ENCODE measurements at places on chromosomes 3 and 15. TPM values are rescaled to one million over a fixed set of nuclear protein-coding genes. Genes with fewer than 3 reads are reported as not detected.

Gene NANOGP8
- total RNA-seq, result not detected

Gene MAN2A2
- 244 TPM for total RNA-seq

Gene XCR1
- total RNA-seq, result not detected

Gene NRROS
- 55.7 TPM for total RNA-seq

DNA sequence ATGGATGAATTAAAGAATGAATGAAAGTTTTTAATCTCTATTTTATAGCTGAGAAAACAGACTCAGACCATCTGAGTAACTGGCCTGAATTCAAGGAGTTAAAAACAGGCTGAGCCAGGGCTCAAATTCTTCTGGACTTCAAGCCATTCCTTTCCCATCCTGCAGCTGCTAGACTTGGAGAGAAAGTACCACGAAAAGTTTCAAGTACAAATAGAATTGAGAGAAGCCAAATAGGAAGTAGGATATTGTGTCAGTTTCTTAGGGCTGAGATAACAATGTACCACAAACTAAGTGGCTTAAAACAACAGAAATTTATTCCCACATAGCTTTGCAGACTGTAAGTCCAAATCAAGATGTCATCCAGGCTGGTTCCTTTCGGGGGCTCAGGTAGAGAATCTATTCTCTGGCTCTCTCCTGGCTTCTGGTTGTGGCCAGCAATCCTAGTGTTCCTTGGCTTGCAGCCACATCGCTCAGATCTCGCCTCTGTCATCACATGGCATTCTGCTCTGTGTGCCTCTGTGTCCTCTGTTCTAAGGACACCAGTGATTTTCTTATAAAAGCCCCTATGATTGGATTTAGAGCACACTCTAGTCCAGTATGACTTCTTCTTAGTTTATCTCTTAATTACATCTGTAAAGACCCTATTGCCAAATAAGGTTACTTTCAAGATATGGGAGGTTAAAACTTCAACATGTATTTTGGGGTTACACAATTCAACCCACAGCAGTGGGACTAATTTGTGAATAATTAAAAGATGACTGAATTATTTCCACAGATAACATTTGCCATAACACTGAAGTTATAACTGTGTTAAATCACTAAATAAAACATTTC, 25.7 kb upstream of the GOLIM4 start:
- DNase-seq, result no peak
- H3K4me3 ChIP-seq, result no peak overlapping the region
- H3K27me3 ChIP-seq, result peaks cover 21% of the 10 kb centered on the region
- no peaks in the 10 kb centered on the region for H3K4me1 ChIP-seq
- no peaks in the 10 kb centered on the region for H3K36me3 ChIP-seq

GRCh38 chr3:4231041-4231440, 72.1 kb upstream of the SETMAR start:
- H3K27me3 ChIP-seq, result no peaks in the 10 kb centered on the region
- DNase-seq, result no peak
- H3K27ac ChIP-seq, result no peak overlapping the region
- no peaks in the 10 kb centered on the region for H3K36me3 ChIP-seq

DNA sequence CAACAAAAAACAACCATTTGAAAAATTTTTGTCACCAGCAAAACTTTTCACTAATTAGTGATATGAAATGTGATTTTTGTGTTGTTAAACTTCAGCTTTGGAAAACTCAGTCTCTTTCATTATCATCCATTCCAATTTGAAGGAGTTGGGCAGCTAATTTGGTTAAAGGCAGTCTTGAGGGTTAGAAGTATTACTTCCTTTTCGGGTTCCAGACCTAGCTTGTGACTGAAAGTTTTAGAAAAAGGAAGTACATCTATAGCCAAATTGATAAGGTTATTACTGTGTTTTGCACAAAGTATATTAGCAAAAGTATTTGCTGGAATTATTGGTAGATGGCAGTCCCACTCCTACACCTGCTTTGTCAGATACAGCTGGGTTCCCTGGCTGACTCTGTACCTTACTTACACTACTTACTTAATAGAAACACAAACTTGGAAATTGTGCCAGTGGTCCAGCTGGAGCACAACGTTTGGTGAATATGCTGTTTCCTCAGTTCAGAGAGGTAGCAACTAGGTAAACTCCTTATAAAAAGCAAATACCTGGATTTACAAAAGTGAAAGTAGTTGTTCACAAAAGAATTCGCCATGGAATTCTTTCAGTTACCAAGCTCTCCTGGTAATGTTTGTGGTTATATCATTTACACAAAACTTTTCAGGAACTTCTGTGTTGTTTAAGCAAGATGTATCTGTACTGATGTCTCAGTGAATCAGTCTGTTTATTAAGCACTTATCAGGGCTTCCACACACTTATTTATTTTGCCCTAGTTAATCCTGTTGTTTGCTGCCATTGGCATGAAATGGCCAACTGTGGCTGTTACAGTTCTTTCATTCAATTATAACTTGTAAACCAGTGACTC, 31.6 kb downstream of the TIPARP start:
- no peak for DNase-seq
- H3K27ac ChIP-seq, result no peak overlapping the region
- H3K27me3 ChIP-seq, result no peaks in the 10 kb centered on the region
- H3K4me3 ChIP-seq, result no peak overlapping the region
- H3K4me1 ChIP-seq, result peaks cover 29% of the 10 kb centered on the region

DNA sequence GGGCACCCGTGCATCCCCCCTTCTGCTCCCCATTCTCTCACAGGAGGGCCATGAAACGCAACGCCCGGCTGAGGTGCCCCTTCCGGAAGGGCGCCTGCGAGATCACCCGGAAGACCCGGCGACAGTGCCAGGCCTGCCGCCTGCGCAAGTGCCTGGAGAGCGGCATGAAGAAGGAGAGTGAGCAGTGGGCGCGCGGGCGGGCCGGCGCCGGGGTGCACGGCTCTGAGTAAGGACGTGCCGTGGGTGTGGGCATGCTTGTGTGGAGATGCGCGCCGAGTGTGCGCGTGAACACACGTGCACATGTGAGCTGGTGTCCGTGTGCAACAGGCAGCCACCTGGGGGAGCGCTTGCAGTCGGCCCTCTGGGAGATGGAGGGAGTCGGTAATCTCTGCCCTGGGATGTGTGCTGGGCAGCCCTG, 28.1 kb downstream of the NR1I2 start:
- no peaks in the 10 kb centered on the region for H3K36me3 ChIP-seq
- peaks cover 13% of the 10 kb centered on the region for H3K4me1 ChIP-seq
- H3K27ac ChIP-seq, result peak overlapping the region; percentile 48
- no peaks in the 10 kb centered on the region for H3K27me3 ChIP-seq
- H3K4me3 ChIP-seq, result peak overlapping the region; percentile 79

DNA sequence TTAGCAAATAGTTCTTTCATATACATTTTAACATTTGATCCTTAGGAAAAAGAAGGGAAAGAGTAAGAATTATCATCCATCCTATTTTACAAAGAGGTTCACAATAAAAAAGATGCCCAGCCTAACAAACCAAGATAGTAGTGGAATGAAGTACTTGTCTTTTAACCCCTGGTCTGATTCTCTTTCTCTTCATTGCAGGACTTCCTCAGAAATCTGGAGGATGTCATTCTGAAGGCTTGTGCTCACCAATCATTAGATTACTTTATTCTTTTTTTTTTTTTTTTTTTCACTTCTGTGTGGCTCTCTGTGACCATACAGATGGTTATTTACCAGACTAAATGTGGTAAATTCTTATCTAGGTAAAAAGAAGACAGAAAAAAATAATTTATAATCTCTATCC, 7.0 kb downstream of the HDGFL3 start:
- H3K4me1 ChIP-seq, result peaks cover 55% of the 10 kb centered on the region
- peak overlapping the region; percentile 72 for H3K4me3 ChIP-seq
- H3K27me3 ChIP-seq, result no peaks in the 10 kb centered on the region
- DNase-seq, result no peak
- H3K27ac ChIP-seq, result peak overlapping the region; percentile 90
- no peaks in the 10 kb centered on the region for H3K36me3 ChIP-seq

DNA sequence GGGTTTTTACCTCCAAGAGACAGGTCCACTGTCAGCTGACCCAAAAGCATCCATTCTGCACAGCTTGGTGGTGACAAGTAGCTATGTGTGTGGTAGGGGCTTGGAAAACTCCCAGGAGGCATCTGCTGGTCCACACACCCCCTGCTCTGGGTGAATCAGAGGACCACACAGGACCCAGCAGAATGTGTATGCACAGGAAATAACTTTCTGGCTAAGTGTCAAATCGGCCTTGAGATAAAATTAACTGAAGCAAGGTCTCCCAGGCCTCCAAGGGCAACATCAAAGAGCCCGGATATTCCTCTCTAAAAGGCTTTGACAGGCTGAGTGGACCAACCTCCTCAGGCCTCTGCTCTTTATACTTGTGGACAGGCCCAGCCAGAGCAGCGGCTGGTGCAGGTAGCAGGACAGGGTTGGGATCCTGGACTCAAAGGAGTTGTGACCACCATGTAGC, 66.5 kb downstream of the CTNNB1 start:
- H3K36me3 ChIP-seq, result no peaks in the 10 kb centered on the region
- no peak for DNase-seq
- H3K27ac ChIP-seq, result no peak overlapping the region
- H3K27me3 ChIP-seq, result no peaks in the 10 kb centered on the region
- no peak overlapping the region for H3K4me3 ChIP-seq
- no peaks in the 10 kb centered on the region for H3K4me1 ChIP-seq

DNA sequence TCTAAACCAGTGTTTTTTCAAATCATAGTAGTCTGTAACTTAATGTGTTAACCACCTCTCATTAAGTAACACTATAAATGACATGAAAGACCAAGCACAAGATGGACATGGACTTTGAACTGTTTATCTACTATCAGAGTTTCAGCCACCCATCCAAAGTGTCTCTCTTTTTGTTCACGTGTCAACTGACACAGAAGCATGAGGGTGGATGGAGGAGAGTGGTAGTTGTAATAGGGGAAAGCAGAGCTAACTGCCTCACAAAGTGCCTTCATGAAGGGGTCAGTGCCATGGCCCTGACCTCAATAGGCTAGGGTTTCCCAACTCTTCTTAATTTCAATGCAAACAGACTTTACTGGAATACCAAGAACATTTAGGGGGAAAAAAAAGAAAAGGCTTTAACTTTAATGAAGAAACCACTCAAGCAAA, 32.1 kb upstream of the TRPM7 start:
- H3K4me3 ChIP-seq, result no peak overlapping the region
- H3K27ac ChIP-seq, result no peak overlapping the region
- peaks cover 19% of the 10 kb centered on the region for H3K36me3 ChIP-seq
- no peaks in the 10 kb centered on the region for H3K4me1 ChIP-seq
- DNase-seq, result no peak
- H3K27me3 ChIP-seq, result no peaks in the 10 kb centered on the region

DNA sequence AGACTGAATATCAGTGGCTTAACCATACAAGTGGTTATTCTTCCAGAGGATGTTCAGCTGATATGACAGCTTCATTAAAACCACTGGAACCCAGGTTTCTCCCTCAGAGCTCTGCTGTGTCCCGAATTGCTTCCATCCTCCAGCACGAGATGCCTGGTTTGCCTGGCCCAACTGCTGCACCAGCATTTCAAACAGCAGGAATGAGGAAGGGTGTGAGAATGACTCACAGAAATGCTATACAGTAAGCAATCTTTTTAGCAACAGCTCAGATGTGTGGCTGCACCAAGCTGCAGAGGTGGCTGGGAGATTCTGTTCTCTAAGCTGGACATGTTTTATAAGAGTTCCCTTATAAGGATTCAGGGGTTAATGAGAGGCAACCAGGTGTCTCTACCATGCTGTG, 271.0 kb downstream of the GABRG3 start:
- no peak for DNase-seq
- no peak overlapping the region for H3K4me3 ChIP-seq
- H3K27ac ChIP-seq, result no peak overlapping the region

DNA sequence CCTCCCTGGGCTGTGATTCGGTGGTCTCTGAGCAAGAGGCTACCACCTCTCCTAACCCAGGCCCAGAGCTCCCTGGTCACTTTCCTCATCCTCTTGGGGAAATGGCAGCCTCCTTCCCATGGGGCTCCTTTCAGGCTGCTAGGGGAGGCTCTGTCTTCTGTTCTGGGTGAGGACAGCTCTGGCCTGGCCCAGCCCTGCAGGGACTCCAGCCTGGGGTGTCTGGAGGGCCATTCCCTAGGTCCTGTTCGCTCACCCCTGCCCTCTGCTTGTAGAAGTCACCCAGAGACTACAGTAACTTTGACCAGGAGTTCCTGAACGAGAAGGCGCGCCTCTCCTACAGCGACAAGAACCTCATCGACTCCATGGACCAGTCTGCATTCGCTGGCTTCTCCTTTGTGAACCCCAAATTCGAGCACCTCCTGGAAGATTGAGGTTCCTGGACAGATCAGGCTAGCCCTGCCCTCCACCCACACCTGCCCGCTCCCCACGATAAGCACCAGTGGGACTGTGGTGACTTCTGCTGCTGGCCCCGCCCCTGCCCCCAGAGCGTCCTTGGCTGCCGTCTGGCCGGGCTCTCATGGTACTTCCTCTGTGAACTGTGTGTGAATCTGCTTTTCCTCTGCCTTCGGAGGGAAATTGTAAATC, 30.9 kb downstream of the PRKCD start:
- H3K4me3 ChIP-seq, result no peak overlapping the region
- no peak for DNase-seq
- peaks cover 21% of the 10 kb centered on the region for H3K4me1 ChIP-seq

- H3K36me3 ChIP-seq, result peaks cover 4% of the 10 kb centered on the region
- no peak for DNase-seq
- peaks cover 20% of the 10 kb centered on the region for H3K27me3 ChIP-seq
- no peak overlapping the region for H3K4me3 ChIP-seq
- no peak overlapping the region for H3K27ac ChIP-seq
Measured at GRCh38 chr3:68866157-68866556, 66.2 kb downstream of the TAFA4 start.

GRCh38 chr15:66744610-66745279, 42.7 kb downstream of the SMAD6 start:
- peaks cover 3% of the 10 kb centered on the region for H3K4me1 ChIP-seq
- peak overlapping the region; percentile 48 for H3K27ac ChIP-seq
- H3K27me3 ChIP-seq, result no peaks in the 10 kb centered on the region
- H3K4me3 ChIP-seq, result no peak overlapping the region
- no peak for DNase-seq

GRCh38 chr3:190326930-190327329, 4.7 kb upstream of the CLDN1 start:
- H3K4me3 ChIP-seq, result no peak overlapping the region
- peaks cover 7% of the 10 kb centered on the region for H3K4me1 ChIP-seq
- peaks cover 26% of the 10 kb centered on the region for H3K27me3 ChIP-seq
- H3K27ac ChIP-seq, result no peak overlapping the region

GRCh38 chr3:31701286-31701685, 168.6 kb downstream of the STT3B start:
- no peak for DNase-seq
- H3K36me3 ChIP-seq, result no peaks in the 10 kb centered on the region
- no peak overlapping the region for H3K4me3 ChIP-seq

DNA sequence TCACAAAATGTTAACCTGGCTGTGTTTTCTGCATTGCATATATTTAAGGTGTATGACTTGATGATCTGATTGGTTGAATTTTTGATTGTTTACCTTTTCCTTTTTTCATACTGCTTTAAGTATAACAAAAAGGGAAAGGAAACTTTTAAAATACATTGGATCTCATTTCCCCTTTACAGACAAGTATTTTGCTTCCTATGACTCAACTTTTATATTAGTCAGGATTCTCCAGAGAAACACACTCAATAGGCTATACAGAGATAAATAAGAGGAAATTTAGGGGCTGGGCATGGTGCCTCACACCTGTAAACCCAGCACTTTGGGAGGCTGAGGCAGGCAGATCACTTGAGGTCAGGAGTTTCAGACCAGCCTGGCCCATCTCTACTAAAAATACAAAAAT, 205.8 kb downstream of the TJP1 start:
- H3K27ac ChIP-seq, result no peak overlapping the region
- no peak overlapping the region for H3K4me3 ChIP-seq
- no peak for DNase-seq
- peaks cover 6% of the 10 kb centered on the region for H3K27me3 ChIP-seq
- H3K4me1 ChIP-seq, result no peaks in the 10 kb centered on the region

GRCh38 chr15:82870727-82871320, 61.4 kb downstream of the WHAMM start:
- no peak for DNase-seq
- no peak overlapping the region for H3K27ac ChIP-seq
- no peaks in the 10 kb centered on the region for H3K4me1 ChIP-seq
